Suppressor macrophage treated with lipopolysaccharide for 1 hour (primary cell): ENCODE measurements at places on chromosomes 3 and 15.

GRCh38 chr3:72298201-72299152, 513.5 kb upstream of the PROK2 start:
- no peak for DNase-seq

- DNase-seq = no peak
These were observed 275.9 kb upstream of the NR2F2 start for GRCh38 chr15:96054621-96055020.

GRCh38 chr15:71195242-71195641, 80.0 kb downstream of the THSD4 start:
- no peak for DNase-seq

- DNase-seq = no peak
These were observed 20.2 kb downstream of the CFAP44 start for GRCh38 chr3:113421082-113421481.

DNA sequence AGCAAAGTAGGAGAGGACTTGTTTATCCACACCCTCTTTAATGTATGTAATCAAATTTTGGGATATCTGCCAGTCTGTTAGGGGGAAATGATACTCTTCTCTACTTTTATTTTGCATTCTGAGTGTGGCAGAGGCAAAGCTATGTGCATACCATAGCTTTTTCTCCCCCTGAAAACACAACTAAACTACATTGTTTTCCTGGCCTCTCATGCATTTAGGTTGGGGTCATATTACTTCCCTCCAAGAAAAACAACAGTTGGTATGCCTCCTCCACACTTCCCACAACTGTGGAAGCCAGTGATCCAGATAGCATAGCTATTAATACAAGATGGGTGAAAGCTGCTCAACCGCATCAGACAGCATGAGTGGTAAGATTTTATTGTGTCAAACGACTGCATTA, 6.9 kb downstream of the RPL15 start:
- no peak for DNase-seq

DNA sequence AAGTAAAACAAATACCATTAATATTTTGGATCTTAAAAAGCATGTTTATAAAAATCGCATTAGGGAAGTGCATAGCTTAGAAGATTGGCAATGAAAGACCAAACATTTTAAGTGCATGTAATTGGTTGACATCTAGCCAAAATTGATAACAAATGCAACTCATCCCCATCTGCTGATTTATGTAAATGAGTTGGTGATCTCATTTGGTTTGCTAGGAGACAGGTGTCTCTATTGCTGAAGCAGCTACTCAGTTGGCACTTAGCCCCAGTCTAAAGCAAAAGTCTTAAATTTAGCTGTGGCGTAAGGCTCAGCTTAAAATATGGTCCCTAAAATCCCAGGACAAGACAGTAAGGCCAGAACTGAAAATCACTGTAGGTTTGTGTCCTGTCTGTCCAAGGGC, 113.5 kb upstream of the CHL1 start:
- DNase-seq = no peak

DNA sequence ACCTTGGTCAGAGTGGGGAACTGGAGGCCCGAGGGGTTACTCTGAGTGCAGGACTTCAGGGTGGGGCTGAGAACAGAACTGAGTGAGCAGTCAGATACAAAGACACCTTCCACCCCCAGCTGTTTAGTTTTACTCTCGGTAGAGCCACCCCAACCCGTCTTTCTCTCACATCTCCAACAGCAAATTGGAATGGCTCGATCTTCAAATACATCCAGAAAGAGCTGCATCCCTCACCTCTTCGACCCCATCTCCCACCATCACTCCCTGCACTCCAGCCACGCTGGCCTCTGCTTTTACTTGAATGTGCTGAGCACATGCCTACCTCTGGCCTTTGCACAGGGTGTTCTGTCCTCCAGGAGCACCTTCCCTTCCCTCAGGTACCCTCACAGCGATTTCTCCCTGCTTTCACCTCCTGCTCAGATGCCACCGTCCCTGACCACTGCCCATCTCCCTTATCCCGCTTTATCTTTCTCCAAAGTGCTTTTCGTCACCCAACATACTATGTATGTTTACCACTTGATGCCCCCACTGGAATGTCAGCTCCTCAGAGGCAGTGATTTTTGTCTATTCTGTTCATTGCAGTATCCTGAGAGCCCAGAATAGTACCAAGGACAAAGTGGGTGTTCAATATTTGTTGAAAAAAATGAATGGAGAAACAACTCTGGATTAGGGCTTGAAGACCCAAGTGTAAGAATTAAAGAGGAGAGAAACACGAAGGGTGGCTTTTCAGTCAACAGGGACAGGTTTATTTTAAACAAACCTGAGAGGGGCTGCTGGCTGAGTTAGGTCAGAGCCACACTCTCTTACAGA, 4.4 kb downstream of the CHCHD4 start:
- DNase-seq = no peak

DNA sequence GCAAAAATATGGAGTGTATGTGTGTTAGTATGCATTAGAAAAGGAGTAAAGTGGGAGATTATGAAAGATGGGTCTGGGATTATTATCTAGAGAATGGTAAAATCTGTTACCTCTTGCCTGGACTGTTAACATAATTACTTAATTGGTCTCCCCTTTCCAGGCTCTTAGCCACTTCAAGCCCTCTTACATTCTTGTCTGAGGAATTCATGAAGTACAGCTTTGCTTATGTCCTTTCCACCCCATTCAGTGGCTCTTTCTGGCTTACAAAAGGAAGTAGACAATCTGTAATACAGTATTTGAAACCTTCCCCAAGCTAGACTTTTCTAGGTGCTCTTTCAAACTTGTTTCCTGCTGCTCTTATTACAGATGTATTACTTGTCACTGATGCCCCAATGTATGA, 129.8 kb downstream of the MBNL1 start:
- no peak for DNase-seq

- no peak for DNase-seq
These were observed 3.2 kb upstream of the SENP2 start for GRCh38 chr3:185582871-185583270.

GRCh38 chr3:191412759-191413158, 48.2 kb upstream of the PYDC2 start:
- DNase-seq = no peak

DNA sequence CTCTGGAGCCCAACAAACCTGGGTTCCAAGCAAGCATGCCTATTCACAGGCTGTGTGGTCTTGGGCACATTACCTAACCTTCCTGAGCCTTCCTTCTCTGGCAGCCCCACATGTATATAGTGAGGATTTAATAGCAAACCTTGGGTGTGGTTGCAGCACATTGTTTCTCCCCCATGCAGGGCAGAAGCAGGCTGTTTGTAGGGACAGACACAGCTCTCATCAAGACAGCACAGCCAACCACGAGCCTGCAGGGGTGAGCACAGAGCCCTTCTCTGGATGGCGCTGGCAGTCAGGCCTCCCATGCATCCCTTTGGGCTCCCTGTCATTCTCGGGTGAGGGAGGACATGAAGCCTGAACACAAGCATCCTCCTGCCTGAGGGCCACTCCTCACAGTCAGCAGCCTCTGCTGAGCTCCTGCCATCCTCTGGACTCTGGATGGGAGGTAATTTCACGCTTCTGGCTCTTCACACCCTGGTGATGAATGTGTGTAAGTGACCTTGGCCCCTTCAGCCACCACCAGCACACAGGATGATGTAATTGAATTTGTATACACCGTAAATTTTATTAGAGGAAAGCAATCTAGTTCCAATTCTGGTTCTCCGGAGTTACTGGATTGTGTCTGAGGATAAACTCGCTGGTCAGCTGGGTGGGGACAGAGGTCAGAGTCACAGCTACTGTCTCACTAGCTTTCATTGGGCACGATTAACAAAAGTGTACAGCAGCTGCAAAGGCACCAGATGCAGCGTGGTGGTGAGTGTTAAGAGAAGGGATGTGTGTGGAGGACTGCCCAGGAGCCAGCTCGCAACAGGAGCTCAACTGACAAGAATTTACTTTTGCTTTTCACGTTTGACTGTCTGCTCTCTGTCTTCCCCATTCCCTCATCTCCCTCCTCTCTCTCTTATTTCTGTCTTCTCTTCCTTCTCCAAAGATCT, 118.1 kb downstream of the CLSTN2 start:
- DNase-seq = no peak

DNA sequence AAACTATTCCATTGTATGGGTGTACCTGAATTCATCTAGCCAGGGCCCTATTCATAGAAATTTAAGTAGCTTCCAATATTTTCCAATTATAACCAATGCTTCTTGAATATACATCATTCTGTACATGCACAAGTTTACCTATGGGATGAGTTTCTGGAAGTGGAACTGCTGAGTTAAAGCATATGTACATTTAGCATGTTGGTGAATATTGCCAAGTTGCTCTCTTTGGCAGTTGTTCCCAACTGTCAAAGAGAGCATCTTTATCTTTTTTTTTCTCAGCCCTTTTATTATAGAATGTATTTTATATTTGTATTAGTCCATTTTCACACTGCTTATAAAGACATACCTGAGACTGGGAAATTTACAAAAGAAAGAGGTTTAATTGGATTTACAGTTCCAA, 8.3 kb upstream of the CCK start:
- no peak for DNase-seq

DNA sequence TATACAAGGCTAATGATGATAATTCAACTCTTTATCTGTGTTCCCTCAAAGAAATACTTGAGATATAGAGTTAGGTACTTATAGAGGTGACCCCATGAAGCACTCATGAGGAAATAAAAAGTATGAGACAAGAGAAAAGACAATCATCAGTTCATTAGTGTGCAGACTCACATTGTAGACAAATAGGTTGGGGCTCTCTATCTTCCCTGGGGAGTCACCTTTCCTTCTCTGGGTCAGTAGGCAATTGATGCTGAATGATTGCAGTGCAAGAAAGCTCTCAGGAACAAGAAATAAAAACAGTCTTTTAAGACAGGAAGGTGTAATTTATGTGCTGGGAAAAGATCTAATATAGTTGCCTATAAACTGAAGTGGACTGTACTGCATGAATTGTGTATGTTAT, 1357.6 kb upstream of the EPHA6 start:
- no peak for DNase-seq

DNA sequence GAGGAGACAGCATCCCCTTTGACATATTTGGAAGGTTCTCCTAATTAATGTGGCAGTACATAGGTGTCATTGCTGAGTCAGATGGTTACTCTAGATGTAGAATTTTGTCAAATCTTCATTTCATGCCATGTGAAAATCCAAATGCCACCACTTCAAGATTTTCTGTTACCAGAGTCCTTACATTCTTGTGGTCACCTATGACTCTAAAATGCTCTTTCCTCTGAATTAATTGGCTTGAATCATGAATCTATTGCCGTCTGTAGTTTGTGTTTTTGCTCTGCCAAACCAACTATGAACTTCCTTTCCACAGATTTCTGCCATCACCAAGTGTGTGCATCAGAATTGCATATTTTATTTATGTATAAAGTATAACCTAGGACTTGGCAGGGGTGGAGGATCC, 269.4 kb upstream of the ZPLD1 start:
- DNase-seq = no peak

- DNase-seq = no peak
These were observed 77.6 kb downstream of the SSR3 start for GRCh38 chr3:156477323-156477722.

DNA sequence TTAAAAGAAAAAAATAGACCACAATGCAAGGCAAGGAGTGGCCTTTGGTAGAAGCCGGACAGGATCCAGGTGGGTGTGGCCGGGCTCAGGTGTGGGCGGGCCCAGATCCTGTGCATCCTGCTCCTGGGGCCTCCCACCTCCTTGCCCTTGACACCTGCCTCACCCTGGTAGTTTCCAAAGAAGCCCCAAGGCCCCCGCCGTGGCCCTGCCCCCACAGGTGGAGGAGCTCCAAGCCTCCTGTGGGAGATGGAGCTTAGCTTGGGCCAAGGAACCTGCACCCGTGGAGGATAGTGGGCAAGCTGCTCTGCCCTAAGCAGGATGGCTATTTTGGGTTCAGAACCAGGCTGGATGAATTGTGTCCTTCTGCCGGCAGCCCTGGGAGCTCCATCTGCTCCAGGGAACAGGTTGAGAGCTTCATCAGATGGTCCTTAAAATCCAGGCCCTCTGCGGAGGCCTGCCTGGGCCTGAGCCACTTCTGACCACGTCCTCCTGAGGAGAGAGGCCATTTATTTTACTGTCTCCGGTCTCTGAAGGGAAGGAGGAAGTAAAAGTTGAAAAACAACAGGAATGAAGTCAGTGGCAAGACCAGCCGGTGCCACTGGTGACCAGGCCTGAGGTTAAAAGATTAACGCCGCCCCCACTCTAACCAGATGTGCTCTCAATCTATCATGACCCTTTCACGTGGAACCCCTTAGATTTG, 53.9 kb upstream of the KLF13 start:
- DNase-seq = peak; percentile 55

DNA sequence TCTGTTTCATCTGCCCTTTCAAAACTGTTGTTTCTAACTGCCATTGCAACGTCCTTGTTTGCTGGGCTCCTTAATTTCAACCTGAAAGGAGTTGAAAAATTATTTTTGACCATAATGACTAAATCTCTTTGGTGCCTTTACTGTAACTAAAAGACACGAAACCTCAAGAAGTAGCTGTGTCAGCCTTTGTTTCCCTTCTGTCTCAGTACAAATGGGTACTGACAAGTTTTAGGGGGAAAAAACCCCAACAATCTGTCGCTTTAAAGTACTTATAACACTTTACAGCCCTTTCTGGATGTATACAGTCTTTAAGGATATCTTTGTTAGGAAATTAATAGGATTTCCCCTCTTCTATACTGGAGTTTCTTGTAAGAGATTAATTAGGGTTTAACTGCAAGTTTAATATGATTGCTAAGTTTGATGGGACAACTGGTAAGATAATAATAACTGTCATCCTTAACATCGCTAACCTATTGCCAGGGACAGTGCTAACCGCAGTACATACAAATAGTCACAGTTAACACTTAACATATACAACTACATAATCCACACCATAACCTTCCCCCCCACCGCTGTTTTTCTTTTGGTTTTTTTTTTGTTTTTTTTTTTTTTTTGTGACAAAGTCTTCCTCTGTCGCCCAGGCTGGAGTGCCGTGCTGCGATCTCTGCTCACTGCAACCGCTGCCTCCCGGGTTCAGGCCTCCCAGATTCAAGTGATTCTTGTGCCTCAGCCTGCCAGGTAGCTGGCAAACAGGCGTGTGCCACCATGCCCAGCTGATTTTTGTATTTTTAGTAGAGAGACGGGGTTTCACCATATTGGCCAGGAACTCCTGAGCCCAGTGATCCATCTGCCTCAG, 1.7 kb downstream of the GXYLT2 start:
- no peak for DNase-seq

- no peak for DNase-seq
These were observed 146.8 kb downstream of the EPHB1 start for GRCh38 chr3:134941820-134942219.

GRCh38 chr3:16369276-16369675, 104.3 kb downstream of the OXNAD1 start:
- DNase-seq = no peak

GRCh38 chr15:82802497-82802896, 3.4 kb downstream of the FSD2 start:
- no peak for DNase-seq

- DNase-seq = no peak
These were observed 30.8 kb upstream of the GOLGA6L9 start for GRCh38 chr15:82398785-82399184.

DNA sequence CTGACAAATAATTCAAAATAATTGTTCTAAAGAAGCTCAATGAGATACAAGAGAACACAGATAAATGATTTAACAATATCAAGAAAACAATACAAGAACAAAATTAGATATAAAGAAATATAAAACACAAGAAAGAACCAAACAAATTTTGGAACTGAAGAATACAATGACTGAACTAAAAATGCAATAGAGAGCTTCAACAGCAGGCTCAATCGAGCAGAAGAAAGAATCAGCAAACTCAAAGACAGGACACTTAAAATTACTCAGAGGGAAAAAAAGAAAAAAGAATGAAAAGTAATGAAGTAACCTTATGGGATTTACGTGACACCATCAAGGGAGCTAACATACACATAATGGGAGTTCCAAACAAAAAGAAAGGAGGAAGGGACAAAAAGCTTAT, 32.1 kb downstream of the CCDC54 start:
- DNase-seq = no peak
